Thymus (tissue), 14 donors: ENCODE measurements at places on chromosomes 4 and X.

- no peak for DNase-seq
These were observed 11.0 kb downstream of the CUL4B start for GRCh38 chrX:120549483-120550452.

- no peak for DNase-seq
These were observed 479.3 kb downstream of the IL1RAPL1 start for GRCh38 chrX:29066516-29066915.

GRCh38 chr4:68651932-68652331, 18.5 kb downstream of the UGT2B15 start:
- DNase-seq, result no peak

- DNase-seq, result no peak
These were observed 36.7 kb upstream of the STS start for GRCh38 chrX:7110821-7111276.

GRCh38 chrX:39756086-39756883, 341.5 kb downstream of the BCOR start:
- no peak for DNase-seq

DNA sequence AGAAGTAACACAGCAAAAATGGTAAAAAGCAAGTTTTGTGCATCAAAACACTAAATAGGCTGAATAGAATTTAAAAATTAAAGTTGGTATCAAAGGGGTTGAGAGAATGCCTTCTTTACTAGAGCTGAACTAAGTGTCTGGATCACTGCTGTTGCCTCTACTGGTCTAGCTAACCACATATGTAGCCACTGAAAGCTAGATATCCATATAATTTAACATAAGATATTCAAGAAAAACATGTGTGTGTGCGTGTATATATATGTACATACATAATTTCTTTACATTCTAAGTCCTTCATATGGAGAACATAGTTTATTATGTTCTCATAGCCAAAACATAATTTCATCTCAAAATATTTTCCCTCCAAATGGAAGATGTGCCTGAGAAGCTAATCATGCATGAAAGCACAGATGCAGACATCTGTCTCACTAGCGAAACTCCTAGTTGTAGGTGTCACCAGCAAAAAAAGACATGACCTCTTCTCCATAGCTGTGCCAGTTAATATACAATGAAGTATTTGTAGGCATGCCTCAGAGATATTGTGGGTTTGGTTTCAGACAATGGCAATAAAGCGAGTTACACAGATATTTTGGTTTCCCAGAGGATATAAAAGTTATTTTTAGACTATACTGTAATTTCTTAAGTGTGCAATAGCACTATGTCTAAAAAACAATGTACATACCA, 47.3 kb downstream of the PDE5A start:
- no peak for DNase-seq
